ENCODE measurements at places on chromosomes 7 and 10.

- no peak for DNase-seq
Measured at GRCh38 chr7:85710960-85711359, 524.1 kb upstream of the SEMA3D start.

GRCh38 chr7:19928247-19928646 lies 154.8 kb upstream of the TMEM196 start:
- DNase-seq: no peak

DNA sequence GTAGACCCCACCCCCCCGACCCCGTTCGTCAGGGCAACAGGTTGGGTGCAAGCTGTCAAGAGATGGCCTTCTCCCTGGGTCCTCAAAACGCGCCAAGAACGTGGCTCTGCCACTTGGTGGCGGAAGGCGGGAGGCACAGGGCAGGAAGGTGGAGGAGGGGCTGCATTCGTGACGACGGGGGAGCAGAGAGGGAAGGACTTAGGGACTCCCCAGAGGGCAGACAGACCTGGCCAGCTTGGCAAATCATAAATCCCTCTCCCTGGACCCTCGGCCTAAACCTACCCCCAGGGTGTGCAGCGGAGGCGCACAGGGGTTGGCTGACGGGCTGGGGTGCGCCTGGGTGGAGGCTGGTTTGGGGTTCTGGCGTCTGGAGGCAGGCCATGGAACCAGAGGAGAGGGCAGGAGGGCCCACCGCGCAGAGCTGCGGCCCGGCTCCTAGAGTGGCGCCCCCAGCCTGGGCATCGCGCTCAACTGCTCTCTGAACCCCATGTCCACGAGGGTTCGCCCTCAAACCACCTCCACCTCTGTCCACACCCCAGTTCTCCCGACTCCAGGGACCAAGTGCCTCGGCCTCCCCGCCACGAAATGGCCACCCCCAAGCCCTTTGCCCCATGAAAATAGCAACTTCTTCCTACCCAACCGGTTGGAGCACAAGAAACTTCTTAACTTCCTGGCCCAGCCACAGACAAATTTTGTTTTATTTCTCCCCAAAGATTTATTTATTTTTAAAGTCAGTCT lies 10.8 kb upstream of the GATA3 start:
- DNase-seq: no peak

- no peak for DNase-seq
Measured at GRCh38 chr7:140972876-140973829, 41.6 kb downstream of the MRPS33 start.

GRCh38 chr7:2723138-2723850 lies 35.3 kb downstream of the AMZ1 start:
- DNase-seq: no peak

DNA sequence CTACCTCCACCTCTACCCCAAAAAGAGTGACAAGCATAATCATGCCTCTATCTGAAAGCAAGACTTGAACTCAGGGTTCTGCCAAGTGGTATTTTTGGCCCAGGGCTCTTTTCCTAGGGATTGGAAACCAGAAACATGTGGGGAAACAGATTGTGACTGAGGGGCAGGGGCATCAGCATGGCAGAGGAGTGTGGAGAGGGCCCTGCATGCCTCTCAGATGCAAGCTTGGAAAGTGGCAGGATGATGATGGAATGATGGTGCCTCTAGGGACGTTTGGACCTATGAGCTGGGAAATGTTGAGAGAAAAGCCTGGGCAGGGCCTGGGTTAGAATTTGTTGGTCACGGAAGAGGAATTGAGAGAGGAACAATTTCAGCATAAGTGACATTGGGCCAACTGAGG lies 78.4 kb upstream of the LEP start:
- DNase-seq: no peak

DNA sequence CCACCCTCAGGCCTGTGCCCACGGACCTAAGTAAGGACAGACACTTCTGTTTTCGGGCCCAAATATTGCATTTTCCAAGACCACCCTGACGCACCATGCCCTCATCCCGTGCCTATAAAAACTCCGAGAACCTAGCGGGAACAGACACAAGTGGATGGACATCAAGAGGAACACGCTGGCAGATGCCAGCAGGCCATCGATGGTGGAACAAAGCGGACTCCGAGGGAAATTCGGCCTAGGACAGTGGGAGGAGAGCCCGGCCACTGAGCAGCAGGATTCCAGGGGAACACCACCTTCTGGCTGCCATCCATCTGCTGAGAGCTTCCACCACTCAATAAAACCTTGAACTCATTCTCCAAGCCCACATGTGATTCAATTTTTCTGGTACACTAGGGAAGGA lies 243.6 kb upstream of the ZWINT start:
- no peak for DNase-seq

DNA sequence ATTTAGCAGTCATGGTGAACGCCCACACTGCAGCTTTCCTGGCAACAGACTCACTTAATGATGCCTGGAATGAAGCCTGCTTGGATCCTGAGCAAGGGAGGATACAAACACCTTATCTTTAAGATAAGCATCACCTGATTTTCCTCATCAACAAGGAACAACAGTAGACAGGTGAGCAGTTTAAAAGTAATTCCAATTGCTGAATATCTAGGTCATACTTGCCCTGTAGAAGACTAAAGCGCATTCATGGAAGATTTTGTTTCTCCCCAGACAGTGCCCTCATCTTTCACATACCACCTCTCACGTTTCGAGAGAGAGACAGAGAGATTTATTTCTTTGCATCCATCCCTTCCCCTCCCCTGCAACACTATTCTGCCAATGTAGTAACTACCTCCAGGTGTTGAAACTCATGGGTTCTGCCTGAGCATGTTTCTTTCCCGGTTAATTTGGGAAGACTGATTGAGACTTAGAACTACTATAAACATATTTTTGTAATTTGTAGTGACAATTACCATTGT lies 660.7 kb downstream of the PARD3 start:
- no peak for DNase-seq

- no peak for DNase-seq
Measured at GRCh38 chr7:13293264-13294002, 606.0 kb downstream of the ARL4A start.

GRCh38 chr10:26855186-26855585 lies 5.6 kb downstream of the ABI1 start:
- DNase-seq: no peak

GRCh38 chr7:148079206-148080080 lies 511.1 kb upstream of the C7orf33 start:
- DNase-seq: no peak

DNA sequence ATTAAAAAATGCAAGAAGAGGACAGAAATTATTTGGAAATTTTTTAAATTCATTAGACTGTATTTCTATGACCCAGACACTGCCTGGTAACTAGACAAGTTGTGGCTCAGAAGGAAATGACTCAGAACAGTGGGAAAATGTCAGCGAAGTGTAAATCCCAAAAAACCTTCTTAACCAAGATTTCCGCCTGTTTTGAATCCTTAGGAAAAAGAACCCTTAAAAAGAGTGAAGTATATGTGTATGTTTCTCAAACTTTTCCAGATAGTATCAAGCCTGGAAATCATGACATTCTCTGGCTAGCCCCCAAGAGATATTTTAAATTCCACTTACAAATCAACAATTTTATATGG lies 42.7 kb upstream of the PLXNA4 start:
- DNase-seq: no peak

DNA sequence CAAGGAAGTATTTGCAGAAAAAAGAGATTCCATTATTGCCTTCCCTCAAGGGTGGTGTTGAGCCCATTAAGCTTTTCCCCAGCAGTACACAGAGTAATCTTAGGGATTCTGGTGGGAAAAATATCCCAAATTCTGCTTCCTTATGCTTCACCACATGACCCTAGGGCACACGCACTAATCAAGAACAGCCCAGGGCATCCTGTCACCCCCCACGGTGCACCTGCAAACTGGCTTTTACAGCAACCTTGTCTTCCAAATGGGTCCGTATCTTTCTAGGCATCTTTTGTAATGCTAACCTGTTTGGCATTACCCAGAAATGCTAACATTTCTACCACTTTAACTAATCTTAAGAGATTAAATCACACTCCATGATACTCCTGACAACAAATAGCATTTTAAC lies 926 bp upstream of the C7orf33 start:
- DNase-seq: no peak

- DNase-seq: no peak
Measured at GRCh38 chr10:100642295-100642994, 102.9 kb upstream of the PAX2 start.

DNA sequence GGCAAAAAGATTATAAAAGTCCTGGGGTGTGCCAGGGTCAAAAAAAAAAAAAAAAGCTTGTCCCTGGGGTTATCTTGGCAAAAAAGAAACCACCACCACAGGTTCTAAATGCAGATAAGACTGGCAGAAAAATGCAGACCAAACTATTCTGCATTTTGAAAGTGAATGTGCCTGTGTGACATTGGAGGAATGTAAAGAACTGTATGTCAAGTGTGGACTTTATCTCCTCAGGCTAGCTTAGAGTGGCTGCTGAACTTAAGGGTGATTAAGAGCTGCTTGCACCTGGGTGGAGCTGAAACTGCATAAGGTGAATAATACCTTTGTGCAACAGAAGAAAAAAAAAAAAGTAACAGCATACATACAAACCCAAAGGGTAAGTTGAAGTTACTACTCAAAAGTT lies 1.3 kb upstream of the NAPEPLD start:
- no peak for DNase-seq

GRCh38 chr7:339696-340095 lies 49.7 kb downstream of the FOXL3 start:
- DNase-seq: no peak

- no peak for DNase-seq
Measured at GRCh38 chr7:34338961-34339526, 319.0 kb upstream of the NPSR1 start.

DNA sequence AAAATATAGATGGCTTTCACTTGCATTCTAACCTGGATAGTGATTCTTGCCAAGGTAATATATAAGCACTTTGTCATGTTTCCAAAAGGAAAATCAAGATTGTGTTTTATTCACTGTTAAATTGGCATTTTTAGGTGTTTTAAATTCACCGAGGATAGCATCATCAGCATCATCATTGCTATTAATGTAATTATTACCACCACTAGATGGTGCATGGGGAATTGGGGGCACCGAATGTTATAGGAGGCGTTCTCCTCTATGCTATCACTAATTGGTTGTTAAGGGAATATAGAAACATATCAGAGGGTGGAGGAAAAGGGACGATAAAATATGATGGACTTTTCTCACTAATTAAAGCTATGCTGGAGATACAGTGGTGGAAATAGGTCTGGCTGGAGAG lies 95.5 kb downstream of the CELF2 start:
- no peak for DNase-seq

GRCh38 chr10:46077731-46078413 lies 31.8 kb upstream of the MSMB start:
- DNase-seq: no peak

DNA sequence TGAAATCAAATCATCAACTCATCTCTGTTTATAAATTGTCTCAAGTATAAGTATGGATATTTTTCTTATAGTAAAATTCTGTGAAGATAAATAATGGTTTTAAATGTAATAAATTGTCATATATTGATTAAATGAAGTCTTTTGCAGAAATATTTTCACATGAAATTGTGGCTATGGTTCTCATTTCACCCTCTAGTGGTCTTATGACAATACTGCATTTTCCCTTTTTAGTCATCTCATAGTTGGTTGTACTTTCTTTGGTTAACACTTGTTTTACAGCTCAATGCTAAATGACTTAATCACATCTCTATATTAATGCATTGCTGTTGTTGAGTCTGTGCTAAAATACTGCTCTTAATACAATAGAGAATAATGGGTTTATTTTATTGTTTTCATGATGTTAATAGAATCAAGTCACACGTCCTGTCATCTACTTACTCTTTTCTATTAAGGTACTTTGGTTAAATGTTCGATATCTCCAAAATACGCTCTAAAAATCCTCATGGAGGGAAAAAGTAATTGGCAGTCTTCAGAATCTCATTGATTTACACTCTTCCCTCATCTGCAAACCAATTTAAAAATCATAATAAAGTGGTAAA lies 38.0 kb upstream of the CACNA2D1 start:
- DNase-seq: no peak

DNA sequence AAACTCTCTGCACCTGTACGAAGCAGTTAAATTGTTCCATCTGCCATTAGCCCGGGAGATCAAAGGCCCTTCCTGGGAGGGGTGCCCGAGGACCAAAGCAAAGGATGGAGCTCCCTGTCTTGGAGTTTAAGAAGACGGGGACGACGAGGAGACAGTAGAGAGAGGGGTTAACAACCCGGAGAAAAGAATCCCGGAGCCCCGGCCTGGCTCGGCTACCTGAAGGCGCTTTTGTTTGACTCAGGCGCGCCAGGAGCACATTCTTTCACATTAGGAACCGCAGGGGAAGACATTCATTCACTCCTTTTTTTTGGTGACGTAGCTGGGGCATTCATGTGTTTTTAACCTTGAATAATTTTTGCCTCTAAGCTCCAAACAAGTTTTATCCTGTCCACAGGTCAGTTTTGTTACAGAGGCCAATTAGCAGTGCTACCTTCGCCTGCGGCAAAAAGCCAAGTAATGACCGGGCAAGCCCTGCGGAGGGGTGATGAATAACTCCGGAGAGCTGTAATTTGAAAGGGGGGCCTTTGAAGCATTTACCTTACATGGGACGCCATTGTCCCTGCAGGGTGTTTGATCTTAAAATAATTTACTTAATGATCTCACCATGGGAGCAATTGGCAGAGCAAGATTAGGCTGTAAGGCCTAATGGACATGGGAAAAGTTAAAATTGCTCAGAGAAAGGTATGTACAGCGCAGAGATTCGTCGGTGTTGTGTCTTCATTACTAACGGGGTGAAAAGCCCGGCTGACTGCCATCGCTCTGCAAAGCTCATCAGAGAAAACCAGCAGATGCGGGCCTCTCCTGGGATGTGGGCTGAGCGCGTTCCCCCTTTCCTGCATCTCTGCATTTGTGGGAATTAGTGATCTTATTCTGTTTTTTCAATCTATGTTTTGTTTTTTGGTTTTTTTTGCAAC lies 258.0 kb upstream of the SP4 start:
- no peak for DNase-seq

DNA sequence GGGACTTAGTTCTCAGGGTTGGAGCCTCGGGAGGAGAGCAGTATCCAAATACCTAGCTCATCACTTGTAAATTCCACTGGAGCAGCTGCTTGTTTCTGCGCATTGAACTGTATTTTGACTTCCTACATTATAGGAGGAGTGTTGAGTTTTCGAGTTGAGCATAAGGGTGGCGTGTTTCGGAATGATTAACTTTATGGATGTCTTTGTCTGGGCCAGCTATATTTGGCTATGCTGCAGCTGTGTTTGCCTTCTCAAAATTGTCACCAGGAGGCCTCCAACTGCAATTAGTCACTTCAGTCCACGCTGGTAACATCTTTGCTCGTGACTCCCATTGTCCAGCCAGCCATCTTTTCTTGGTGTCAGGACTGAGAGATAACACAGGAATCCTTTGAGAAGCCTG lies 9.1 kb downstream of the CELF2 start:
- no peak for DNase-seq

DNA sequence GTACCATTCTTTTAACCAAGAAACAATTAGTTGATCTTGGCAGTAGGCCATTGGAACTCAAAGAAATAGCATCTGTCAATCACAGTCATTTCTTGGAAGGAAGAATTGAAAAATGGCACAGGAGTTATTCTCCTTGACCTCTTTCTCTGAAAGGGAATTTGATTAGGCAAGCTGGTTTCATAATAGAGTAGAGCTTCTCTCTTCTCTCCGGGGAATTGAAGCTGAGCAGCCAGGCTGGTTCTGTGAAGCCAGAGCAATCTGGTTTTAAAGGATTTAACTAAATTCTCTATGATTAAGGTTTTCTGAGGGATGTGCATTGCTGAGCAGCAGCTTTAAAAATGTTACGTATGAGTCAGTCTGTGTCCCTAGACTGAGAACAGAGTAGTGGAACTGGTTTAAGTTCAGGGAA lies 70.2 kb downstream of the AHCYL2 start:
- DNase-seq: no peak

GRCh38 chr7:115357703-115357999 lies 435.8 kb downstream of the MDFIC start:
- no peak for DNase-seq

Measured in activated CD4-positive, CD25-positive, alpha-beta regulatory T cell (primary cell).